ENCODE measurements at places on chromosomes 6 and 20.

DNA sequence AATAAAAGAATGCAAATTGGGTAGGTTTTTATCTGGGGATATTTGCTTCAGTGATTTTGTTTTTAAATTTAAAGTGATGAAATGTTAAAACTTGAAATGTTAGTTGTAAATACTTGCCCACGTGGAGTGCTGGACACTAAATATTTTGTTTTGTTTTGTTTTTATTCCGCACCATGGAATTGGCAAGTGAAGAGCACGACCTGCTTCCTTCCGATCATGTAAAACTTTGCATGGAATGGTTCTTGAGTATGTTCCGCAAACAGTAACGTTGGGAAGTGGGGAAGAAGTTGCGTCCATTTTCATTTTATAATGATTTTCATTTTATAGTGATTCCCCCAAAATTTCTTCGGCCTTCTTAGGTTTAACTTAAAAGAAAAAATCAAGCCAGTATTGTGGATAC, 765 bp downstream of the IRAK1BP1 start:
- DNase-seq = no peak

- DNase-seq = no peak
These were observed 9.3 kb downstream of the MOG start for GRCh38 chr6:29665942-29666825.

- DNase-seq = no peak
These were observed 41.2 kb downstream of the SASH1 start for GRCh38 chr6:148383658-148384368.

GRCh38 chr6:80336911-80337310, 230.4 kb downstream of the BCKDHB start:
- DNase-seq = no peak

DNA sequence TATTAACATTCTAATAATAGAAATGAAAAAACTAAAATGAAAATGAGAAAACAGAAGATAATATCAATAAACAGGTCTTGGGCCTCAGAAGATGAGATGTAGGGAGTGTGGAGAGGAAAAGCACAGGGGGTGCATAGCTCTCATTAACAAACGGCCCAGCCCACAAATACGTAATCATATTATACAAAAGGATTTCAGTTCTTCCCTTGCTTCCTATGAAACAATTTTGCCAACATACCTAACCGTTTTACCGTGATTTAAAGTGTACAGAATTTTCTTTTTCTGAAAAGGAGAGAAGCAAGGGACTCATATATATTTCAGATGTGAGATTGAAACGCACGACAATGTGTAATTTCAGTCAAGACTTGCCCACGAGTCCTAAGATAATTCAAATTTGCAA, 136.0 kb downstream of the HFE start:
- DNase-seq = no peak

- DNase-seq = no peak
These were observed 120.6 kb downstream of the TMEM200A start for GRCh38 chr6:130486417-130486816.

DNA sequence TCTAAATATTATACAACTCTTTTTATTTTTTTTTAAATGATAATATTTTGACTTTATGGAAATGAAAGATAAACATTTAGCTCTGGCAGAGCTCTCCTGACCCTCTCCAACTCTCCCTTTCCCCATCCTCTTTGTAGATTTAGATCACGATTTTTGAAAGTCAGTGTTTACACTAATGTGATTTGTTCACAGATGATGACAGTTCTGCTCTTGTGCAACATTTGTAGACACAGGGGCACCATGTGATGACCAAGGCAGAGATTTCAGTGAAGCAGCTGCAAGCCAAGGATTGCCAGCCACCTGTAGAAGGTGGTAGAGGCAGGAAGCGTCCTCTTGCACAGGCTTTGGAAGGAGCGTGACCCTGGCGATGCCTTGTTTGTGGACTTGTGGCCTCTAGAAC, 483.2 kb downstream of the QKI start:
- DNase-seq = no peak

- no peak for DNase-seq
These were observed 1.5 kb downstream of the BRD2 start for GRCh38 chr6:32969685-32970412.

GRCh38 chr6:15036690-15037245, 209.1 kb upstream of the JARID2 start:
- no peak for DNase-seq

GRCh38 chr6:135162678-135163439, 18.2 kb upstream of the MYB start:
- no peak for DNase-seq

DNA sequence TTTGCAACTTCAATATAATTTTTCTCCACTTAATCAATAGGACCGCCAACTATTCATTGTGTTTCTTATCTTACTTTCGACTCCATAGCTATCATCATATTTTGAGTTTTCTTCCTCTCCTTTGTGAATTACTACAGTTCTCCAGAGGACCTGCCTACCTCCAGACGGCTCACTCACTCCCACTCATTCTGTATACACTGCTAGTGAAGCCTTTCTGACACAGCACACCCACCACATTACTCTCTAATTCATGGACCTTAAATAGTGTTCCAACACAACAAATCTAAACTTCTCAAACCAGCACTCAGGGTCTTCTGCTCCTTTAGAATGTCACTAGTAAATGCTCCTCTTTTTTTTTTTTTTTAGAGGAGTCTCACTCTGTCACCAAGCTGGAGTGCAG, 23.8 kb downstream of the FKBP5 start:
- no peak for DNase-seq

DNA sequence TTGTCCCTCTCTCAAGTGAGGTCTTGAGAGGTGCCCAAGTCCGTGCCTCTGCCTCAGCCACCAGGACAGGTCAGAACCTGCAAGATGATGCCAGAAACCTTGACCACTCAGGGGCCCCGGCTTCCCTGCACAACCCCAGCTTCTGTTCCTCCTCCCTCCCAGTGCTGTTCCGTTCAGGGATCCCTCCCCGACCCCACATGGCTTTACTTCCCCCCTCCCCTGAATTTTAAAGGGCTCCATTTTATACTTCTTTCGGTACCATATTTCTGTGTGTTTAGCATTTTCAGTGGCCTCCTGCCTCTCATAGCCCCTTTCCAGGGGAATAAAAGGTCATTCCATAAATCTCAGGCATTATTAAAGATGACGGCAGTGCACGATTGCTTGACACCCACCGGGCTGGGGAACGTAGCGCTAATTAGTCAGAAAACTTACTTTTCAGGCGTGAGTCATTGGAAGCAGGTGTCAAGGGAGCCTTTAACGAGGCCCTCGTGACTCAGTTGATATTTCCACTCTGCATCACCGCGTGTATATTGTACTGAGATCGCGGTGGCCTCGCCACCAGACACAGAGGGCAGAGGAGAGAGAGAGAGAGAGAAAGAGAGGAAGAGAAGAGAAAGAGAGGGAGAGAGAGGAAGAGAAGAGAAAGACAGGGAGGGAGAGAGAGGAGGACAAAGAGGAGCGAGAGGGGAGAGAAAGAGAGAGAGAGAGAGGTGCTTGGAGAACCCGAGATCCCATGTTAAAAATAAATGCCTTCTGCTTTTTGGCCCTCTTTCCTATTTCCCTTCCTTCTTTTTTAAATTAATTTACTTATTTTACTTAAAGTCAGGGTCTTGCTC, 21.3 kb downstream of the KCNG1 start:
- DNase-seq = no peak

- DNase-seq = peak; percentile 8
These were observed 1.2 kb downstream of the GSTA5 start for GRCh38 chr6:52839124-52840055.

- no peak for DNase-seq
These were observed 13.4 kb upstream of the SMIM8 start for GRCh38 chr6:87308970-87309369.

GRCh38 chr6:128531696-128532095, 11.3 kb upstream of the PTPRK start:
- no peak for DNase-seq

DNA sequence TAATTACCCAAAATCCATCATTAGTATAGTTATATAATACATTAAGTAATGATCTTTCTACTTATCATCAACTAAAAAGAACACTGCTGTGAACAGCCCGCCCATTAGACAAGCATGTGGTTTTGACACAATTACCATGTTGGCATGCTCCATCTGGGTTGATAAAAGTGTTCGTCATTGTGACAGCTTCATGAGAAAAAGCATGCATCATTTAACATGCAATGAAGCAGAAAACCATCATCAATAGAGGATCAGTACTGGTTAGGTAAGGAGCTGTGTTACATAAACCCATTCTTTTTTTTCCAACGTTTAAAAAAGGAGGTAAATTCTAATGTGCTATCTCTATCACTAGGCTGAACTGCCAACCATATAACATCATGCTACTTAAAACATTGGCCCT, 101.9 kb downstream of the EPB41L2 start:
- DNase-seq = no peak

- DNase-seq = no peak
These were observed 3.3 kb downstream of the FAM162B start for GRCh38 chr6:116762235-116762634.

GRCh38 chr6:105345506-105345905, 57.4 kb downstream of the PREP start:
- no peak for DNase-seq

- DNase-seq = no peak
These were observed at the start of gene C2 for GRCh38 chr6:31927242-31927862. Gene C2 (plus strand): TSS chr6:31927717. CDS start chr6:31927753, 36 bp downstream.

- no peak for DNase-seq
These were observed 75.8 kb downstream of the GJA10 start for GRCh38 chr6:89970072-89970471.

Data from stimulated activated CD4-positive, alpha-beta T cell treated with anti-CD3 and anti-CD28 coated beads, Interleukin-1b, Interleukin-23, amount 100 ng/mL, for 1 hour (primary cell).